ENCODE measurements at places on chromosomes 12 and 14. TPM values are rescaled to one million over a fixed set of nuclear protein-coding genes. Genes with fewer than 3 reads are reported as not detected.

The FAR2 gene
- total RNA-seq = 13.6 TPM

The TMTC2 gene
- total RNA-seq = 3.3 TPM

The EFS gene
- not detected for total RNA-seq

The SERPINA12 gene
- total RNA-seq = not detected

The TRIAP1 gene
- total RNA-seq = 38.0 TPM

The SMIM41 gene
- not detected for total RNA-seq

DNA sequence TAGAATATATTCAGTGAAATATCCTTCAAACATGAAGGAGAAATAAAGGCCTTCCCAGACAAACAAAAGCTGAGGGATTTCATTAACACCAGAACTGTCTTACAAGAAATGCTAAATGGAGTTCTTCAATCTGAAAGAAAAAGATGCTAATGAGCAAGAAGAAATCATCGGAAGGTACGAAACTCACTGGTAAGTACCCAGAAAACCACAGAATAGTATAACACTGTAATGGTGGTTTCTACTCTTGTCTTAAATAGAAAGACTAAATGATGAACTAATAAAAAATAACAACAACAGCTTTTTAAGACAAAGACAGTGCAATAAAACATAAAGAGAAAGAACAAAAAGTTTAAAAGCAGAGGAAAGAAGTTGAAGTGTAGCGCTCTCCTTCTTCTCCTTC is 18.7 kb upstream of the RNF212B start:
- DNase-seq = no peak

- no peak for DNase-seq
Observed at GRCh38 chr14:44027397-44027796, 479.7 kb downstream of the FSCB start.

DNA sequence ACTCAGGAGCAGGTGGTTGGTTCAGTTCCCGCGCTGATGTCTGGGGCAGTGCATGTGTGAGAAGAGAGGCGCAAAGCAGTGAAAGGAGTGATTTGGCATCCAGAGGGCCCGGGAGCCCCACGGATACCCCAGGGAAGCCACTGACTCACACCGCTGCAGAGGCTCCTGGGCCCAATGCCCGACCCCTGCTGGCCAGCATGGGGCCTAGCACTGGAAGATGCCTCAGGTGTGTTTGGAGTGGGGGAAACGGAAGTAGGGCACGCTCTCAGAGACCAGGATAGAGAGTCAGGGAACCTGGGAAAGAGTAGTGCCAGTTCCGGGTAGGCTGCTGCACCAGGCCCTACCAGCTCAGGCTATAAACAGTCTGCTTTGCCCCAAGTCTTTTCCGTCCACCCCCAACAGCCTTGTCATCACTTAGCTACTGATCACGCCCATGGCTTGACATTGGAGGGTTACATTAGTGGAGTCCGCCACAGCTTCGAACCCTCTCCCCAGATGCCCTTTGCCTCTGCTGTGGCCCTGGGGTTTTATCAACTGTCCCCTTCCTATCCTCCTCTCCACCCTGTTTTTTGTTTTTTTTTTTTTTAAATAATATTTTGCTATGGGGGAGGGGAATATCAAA is 9.5 kb upstream of the CSAD start:
- peak; percentile 59 for DNase-seq

- DNase-seq = no peak
Observed at GRCh38 chr12:113777751-113778150, 188.4 kb downstream of the RBM19 start.

GRCh38 chr12:53302903-53303302 is 3.4 kb downstream of the MYG1 start:
- DNase-seq = no peak

DNA sequence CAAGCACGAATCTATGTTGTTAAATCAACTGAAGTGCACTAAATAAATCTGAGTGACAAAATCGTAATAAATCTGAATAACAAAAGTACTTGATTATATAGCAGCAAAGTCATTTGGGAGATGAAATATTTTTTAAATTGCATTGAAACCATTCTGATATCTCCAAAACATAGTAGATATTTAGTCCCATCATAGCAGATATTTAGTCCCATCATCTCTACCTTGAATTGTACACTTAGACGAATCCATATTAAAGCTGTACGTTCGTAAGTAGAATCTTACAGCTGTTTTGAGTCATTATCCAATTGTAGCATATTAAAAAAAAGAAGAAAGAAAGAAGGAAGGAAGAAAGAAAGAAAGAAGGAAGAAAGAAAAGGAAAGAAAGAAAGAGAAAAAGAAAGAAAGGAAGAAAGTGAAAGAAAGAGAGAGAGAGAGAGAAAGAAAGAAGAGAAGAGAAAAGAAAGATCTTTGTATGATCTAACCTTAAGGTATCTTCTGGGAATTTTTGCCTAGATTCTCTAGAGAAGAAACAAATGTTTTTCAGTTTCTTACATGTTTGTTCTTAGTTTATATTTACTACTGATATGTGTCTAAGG is 2.6 kb downstream of the DCN start:
- DNase-seq = no peak

DNA sequence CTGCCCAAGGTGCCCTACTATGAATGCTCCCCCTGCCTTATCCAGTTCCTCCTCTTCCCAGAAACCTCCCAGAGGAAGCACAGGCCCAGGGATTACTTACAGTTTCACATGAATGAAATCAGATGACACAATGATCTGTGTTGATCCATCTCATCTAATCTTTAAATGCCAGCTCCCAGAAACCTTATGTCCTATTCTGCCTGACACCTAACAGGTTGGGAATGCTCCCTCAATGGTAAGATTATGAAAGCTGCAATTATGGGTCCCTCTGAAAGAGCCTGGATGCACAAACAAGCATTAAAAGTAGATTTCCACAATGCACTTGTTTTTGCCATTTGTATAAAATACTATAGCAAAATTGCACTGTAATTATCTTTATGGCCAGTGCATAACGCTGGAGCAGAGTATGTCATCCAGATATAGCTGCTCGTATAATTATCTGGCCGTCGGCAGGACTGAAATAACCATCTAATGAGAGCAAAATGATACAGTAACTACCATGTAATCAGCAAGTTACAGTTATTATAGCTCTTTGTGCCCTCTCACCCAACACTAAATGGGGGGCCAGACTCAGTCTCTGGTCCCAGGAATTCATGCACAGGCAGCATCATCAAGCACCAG is 4.4 kb upstream of the ZBTB39 start:
- DNase-seq = no peak

GRCh38 chr12:82600379-82600778 is 86.3 kb upstream of the TMTC2 start:
- DNase-seq = no peak

DNA sequence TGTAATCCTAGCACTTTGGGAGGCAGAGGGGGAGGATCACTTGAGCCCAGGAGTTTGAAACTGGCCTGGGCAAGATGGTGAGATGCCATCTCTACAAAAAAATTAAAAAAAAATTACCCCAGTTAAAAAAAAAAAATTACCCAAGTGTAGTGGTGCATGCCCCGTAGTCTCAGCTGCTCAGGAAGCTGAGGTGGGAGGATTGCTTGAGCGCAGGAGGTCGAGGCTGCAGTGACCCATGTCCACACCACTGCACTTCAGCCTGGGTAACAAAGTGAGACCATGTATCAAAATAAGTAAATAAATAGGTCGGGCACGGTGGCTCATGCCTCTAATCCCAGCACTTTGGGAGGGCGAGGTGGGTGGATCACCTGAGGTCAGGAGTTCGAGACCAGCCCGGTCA is 128.8 kb downstream of the VRK1 start:
- no peak for DNase-seq

GRCh38 chr14:67522270-67522669 is 10.8 kb upstream of the PLEKHH1 start:
- DNase-seq = no peak

DNA sequence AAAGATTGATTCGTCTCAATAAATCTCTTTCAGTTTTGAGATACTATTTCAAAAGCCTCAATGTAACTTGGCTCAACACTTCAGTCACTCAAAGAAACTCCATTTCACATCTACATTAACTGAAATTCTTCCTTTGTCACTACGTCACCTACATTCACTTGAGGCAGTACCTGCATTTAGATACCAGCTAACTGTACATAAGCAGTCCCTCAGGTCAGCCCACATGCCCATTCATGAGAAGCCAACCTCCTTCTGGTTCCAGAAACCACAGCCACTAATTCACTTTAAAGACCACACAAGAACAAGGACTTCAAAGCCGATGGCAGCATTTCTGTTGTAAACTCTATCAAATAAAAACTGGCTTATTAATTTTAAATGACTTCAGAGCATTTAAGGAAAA is 43.0 kb downstream of the SETD3 start:
- no peak for DNase-seq

DNA sequence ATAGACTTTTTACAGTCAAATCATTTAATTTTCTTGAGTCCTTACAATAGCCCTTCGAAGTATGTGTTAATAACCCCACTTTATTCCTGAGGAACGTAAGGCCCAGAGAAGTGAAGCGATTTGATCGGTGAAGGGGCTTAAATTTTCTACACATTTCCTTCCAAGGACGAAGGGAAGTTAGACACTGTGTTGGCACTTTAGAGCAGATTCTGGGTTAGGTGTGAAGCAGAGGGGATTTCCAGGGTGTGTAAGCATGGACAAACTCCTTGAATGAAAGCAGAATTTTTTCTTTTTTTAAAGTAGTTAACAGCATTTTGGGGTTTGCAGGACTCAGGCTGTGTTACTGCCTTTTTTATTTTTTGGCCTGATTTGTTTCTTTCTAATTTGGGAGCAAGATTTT is 38.9 kb downstream of the PRORP start:
- DNase-seq = peak; percentile 48

GRCh38 chr14:64507376-64508156 is 3.0 kb downstream of the ZBTB1 start:
- DNase-seq = no peak

GRCh38 chr12:2618291-2618995 is 176.3 kb upstream of the FKBP4 start:
- no peak for DNase-seq

- DNase-seq = no peak
Observed at GRCh38 chr14:75689012-75689411, 28.0 kb downstream of the TTLL5 start.

DNA sequence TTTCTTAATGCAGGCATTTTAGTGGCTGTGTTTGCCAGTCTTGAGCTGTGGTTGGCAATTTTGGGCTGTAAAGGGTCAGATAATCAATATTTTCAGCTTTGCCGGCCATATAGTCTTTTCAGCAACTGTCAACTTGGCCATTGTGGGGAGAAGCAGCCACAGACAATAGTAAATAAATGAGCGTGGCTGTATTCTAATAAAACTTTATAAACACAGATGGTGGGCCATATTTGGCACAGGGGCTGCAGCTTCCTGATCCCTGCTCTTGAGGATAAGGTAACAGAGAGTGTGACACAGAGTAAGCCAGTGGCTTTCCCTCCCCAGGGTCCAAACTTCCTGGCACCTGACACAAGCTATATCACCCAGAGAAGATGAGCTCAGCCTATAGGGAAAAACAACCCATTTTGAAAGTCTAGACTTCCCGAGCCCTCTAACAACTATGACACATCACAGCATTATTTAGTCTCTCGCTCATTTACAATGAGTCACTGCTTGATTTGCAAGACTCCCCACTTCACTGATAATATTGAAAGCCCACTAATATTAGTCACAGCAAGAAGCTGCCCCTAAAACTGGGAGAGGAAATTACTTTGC is 163.1 kb upstream of the TMPO start:
- DNase-seq = no peak

- no peak for DNase-seq
Observed at GRCh38 chr14:102944448-102945330, 22.2 kb downstream of the AMN start.

GRCh38 chr14:25267186-25267585 is 217.2 kb upstream of the STXBP6 start:
- no peak for DNase-seq

GRCh38 chr12:13124656-13125505 is 21.4 kb upstream of the GSG1 start:
- no peak for DNase-seq

DNA sequence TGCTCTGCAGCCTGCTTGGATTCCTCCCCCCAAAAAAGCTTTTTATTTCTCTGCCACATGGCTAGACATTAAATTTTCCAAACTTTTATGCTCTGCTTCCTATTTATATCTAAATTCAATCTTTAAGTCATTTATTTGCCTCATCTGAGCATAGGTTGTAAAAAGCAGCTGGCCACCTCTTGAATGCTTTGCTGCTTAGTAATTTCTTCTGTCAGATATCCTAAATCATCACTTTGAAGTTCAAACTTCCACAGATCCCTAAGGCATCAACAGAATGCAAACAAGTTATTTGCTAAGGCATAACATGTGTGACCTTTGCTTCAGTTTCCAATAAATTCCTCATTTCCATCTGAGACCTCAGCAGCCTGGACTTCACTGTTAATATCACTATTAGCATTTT is 209.6 kb downstream of the FSCB start:
- DNase-seq = no peak

Data from activated CD8-positive, alpha-beta memory T cell treated with anti-CD3 and anti-CD28 coated beads, Interleukin-2, amount 10 ng/mL, durations not matched to agents 7 days and 5 days (primary cell).